ENCODE measurements at places on chromosomes 13 and 19. TPM values are rescaled to one million over a fixed set of nuclear protein-coding genes. Genes with fewer than 3 reads are reported as not detected.

Gene PLIN3
- 15.9 TPM for total RNA-seq

Gene SHISA7
- not detected for total RNA-seq

Gene MIDN
- total RNA-seq: 50.0 TPM

Gene TNNI3
- not detected for total RNA-seq

Gene OR7A5
- not detected for total RNA-seq

Gene F7
- 0.46 TPM for total RNA-seq

Gene MBD3L2
- not detected for total RNA-seq

Gene SIGLEC8
- total RNA-seq: not detected

Gene C1QTNF9
- total RNA-seq: not detected

Gene IGFL2
- not detected for total RNA-seq

Gene ZNF17
- 9.9 TPM for total RNA-seq

Gene ZNF835
- total RNA-seq: 4.2 TPM

Gene ZFP82
- 6.2 TPM for total RNA-seq

Gene MYO1F
- 36.1 TPM for total RNA-seq

Gene ZNF524
- total RNA-seq: 11.9 TPM

Gene RASA3
- 22.5 TPM for total RNA-seq

Gene ZNF823
- 4.7 TPM for total RNA-seq

Gene PRR20A
- not detected for total RNA-seq

Gene RFXAP
- 10.1 TPM for total RNA-seq

Gene PLPPR3
- not detected for total RNA-seq

Gene PSG6
- not detected for total RNA-seq

Gene TMC4
- not detected for total RNA-seq

Gene TGFBR3L
- total RNA-seq: 9.3 TPM

Gene C1QTNF9B
- not detected for total RNA-seq

Gene MYPOP
- 5.9 TPM for total RNA-seq

Gene EDDM13
- total RNA-seq: 0.42 TPM

Gene CDC16
- 76.7 TPM for total RNA-seq

Gene PRR36
- total RNA-seq: 0.06 TPM

Gene ZNF112
- total RNA-seq: 0.15 TPM

Gene ITPKC
- total RNA-seq: 5.2 TPM

Gene SEMA6B
- not detected for total RNA-seq

Gene TJP3
- total RNA-seq: 0.63 TPM

Gene MEIOSIN
- total RNA-seq: 0.11 TPM

Gene GIPC3
- 0.44 TPM for total RNA-seq

Gene ARMC6
- total RNA-seq: 57.7 TPM

Gene TBXA2R
- total RNA-seq: 3.4 TPM

Gene TM9SF2
- 94.8 TPM for total RNA-seq

Gene FFAR3
- 0.38 TPM for total RNA-seq

Gene LSM7
- 175 TPM for total RNA-seq

Gene CBARP
- total RNA-seq: 1.1 TPM

Gene FXYD3
- not detected for total RNA-seq

Gene SPART
- 9.4 TPM for total RNA-seq

Gene ZNF665
- 4.3 TPM for total RNA-seq

Gene TPGS1
- total RNA-seq: 14.9 TPM

Gene ARL11
- 0.19 TPM for total RNA-seq

Gene VMAC
- total RNA-seq: 1.7 TPM

Gene SIGLEC12
- 1.5 TPM for total RNA-seq

Gene KIR3DL1
- 0.38 TPM for total RNA-seq

Gene CACNG6
- total RNA-seq: not detected

Gene RASIP1
- 0.63 TPM for total RNA-seq

Gene ACP5
- 2.5 TPM for total RNA-seq

All from activated CD8-positive, alpha-beta memory T cell treated with anti-CD3 and anti-CD28 coated beads for 36 hours (primary cell).